ENCODE measurements at places on chromosomes 5 and 9.

DNA sequence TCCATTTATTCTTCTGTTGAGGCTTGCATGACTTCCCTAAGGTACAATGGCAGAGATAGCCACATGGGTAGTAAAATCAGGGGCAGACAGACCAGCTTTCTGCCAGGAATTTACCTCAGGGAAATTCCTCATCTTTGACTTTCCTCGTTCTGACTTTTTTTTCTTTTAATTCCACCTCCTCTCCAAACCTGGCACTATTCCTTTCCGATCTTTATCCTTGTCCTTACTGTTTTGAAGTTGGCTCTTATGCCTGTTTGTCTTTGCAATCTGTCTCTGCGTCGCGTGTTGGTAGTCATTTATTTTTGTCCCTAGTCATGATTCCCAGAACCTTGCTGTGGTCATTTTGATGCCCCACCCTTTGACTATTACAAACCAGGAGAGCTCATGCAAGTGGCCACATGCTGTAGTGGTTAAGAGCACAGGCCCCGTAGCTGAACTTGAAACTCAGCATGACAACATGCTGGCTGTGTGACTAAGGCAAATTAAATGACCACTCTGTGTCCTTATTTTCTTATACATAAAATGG lies 19.0 kb downstream of the TMC1 start:
- DNase-seq: peak; percentile 83

- peak; percentile 45 for DNase-seq
Observed at GRCh38 chr9:33158843-33159776, 8.0 kb downstream of the B4GALT1 start.

DNA sequence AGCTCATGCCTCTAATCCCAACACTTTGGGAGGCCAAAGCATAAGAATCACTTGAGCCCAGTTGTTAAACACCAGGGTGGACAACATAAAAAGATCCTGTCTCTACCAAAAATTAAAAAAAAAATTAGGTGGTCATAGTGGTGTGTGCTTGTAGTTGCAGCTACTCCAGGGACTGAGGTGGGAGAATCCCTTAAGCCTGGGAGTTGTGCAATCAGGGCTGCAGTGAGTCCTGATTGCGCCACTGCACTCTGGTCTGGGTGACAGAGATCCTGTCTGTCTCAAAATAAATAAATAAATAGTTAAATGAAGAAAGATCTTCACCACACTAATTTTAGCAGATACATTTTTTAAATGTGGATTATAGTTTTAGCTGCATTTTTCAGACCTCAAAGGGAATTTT lies 433.2 kb downstream of the MAT2B start:
- no peak for DNase-seq

- no peak for DNase-seq
Observed at GRCh38 chr5:56100439-56101176, 105.8 kb upstream of the IL6ST start.

GRCh38 chr5:122921826-122922225 lies 76.4 kb downstream of the SNX24 start:
- DNase-seq: no peak

- peak; percentile 22 for DNase-seq
Observed at GRCh38 chr9:4073371-4073770, 226.5 kb downstream of the GLIS3 start.

GRCh38 chr9:14214065-14214684 lies 99.8 kb downstream of the NFIB start:
- DNase-seq: no peak

DNA sequence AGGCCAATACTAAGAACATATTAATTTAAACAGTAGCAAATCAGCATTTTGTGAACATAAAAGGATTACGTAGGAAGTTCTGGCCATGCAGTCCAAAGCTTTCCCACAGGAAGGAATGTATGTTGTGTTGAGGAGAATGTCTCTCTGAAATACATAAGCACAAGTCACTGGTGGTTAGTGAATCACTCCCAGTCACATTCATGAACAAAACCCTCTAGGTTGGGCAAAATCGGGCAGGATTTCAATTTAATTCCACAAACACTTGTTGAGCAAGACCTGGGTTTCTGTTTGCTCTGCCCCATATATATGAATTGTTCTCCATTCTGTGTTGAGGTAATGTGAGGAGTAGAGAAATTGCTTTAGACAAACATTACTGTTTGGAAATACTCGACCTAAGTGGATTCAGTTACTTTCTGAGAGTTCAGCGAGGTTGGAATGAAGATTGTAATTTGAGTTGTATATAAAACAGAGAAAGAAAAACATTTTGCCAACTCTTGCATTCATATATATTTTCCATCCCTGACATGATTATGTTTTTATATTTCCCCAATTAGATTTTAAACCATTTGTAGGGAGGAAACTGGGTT lies 127.6 kb upstream of the RPS23 start:
- DNase-seq: no peak

DNA sequence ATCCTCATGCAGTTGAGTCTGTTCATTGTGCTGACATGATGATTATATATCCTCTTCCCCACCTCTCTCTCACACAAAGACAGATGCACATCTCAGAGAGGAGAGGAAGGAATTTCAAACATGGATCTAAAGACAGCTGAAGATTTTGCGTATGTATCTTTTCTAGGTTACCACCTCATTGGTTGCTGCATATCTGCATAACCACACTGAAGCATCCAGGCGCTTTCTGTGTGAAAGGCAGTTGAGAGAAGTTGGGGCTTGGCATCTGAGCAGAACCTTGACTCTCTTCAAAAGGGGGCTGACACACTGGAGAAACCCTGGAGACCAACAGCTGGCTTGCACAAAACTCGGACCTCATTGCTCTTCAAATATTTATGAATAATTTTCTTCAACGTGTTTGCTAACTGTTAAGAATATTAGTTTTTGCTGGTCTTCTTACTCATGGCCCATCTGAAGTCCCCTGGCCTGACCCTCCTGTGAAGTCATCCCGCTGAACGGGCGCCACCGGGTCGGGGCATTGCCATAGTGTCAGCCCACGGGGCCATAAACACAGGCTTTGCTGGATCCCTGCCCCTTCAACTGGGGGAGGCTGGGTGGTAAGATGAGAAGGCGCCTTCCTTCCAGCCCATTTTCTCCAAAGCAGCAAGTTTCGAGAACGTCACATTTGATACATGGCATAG lies 593.2 kb upstream of the CLINT1 start:
- DNase-seq: no peak
